ENCODE measurements at places on chromosomes 2 and 18.

DNA sequence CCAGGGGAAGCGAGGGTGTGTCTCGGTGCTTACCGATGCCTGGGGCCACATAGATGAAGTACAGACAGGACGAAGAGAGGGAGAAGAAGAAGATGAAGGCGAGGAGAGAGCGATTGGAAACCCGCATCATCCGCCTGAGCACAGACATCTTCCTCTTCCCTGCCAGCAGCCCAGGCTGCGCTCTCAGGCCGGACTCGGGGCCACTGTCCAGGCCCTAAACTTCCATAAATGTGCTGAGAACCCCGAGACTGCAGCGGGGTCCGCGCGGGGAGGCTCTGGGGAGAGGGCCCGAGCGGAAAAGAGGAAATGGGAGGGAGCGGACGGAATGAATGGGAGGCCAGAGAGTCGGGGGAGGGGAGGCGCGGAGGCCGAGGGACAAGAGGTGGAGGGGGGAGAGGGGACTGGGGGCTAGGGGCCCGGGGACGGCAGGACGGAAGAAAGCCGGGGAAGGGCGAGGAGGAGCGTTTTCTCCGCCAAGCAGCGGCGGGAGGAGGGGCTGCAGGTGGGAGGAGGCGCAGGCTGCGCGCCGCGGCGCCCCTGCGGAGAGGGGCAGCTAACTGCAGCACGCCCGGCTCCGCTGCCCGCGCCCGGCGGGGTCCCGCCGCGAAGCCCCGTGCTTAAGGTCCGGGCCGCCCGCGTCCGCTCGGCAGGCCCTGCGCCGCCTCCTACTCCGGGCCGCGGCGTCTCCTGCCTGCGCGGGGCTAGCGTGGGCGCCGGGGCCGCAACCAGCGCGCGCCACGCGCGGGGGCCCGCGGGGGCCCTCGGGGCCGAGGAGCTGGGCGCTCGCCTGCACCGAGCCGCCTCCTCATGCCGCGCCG, at the start of gene B4GALT6:
B4GALT6 (minus strand) TSS at position 303 of the 818 bp plus-strand sequence; CDS start at position 148, 155 bp downstream.
- DNase-seq, result peak; percentile 58

DNA sequence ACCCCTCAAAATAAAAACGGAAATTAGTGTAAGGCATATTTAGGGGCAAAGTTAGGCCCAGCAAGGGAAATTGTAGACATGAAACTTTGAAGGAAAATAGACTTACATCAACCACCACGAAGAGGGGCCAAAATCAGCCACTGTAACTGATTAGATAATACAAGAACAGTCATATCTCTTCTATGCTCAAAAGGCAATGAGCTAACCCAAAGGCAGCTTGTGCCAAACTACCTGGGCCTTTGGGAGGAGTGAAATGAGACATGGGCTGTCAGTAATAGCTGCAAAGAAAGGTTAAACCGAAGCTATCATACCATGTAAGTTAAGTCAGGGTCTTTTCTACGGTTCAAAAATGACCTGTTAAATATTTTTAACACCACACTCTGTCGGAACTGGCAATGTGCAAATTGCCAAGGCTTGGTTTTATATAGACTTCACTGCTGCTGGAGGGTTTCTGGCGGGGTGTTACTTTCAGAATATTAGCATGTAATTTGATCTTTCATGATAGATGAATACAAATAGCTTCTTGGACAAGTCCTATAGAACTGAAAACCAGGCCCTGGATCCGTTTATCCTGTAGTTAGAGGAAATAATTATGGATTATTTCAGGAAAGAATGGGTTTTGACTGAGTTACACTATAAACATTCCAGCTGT, 69.6 kb downstream of the ACVR1 start:
- DNase-seq, result no peak

GRCh38 chr18:24200494-24201290, 61.8 kb downstream of the CABYR start:
- no peak for DNase-seq

DNA sequence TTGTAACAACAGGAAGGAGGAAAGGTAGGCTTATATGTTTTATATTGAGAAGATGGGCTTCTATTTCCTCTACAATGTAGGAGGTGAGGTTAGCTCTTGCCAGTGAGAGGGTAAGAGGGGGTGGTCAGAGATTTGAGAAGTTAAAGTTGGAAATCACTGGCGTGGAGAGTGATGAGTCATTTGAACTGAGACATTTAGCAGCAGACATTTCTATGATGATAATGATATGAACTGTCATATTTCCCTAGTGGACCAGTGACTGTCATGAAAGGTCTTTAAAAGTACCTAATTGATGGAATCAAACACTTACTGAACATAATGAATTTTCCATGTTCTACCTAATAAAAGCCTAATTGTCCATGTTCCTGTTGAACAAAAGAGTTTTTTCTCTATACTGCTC, 126.1 kb downstream of the FAM161A start:
- DNase-seq, result no peak

GRCh38 chr2:194223218-194223617, 1433.8 kb upstream of the SLC39A10 start:
- DNase-seq, result no peak

- no peak for DNase-seq
Measured at GRCh38 chr18:2907550-2908135, 60.8 kb downstream of the EMILIN2 start.

DNA sequence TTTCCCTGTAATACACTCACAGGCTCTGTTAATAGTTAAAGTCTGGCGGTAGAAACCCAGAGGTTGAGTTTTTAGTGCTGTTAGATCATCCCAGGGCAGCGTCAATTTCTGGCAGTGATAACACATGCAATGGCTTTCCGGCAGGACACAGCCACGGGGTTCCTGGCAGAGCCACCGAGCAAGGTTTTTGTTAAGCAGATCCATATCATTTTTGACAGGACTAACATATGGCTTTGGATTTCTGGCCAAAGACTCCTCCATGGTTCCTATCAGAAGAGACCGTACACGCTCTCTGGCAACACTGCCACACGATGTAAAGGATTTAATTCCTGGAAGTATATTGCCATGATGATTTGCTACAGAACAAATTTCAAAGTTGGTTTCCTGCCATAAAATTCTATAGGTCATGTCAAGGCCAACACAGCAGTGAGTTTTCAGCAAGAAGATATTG, 854.3 kb downstream of the LRRTM4 start:
- DNase-seq, result peak; percentile 67

DNA sequence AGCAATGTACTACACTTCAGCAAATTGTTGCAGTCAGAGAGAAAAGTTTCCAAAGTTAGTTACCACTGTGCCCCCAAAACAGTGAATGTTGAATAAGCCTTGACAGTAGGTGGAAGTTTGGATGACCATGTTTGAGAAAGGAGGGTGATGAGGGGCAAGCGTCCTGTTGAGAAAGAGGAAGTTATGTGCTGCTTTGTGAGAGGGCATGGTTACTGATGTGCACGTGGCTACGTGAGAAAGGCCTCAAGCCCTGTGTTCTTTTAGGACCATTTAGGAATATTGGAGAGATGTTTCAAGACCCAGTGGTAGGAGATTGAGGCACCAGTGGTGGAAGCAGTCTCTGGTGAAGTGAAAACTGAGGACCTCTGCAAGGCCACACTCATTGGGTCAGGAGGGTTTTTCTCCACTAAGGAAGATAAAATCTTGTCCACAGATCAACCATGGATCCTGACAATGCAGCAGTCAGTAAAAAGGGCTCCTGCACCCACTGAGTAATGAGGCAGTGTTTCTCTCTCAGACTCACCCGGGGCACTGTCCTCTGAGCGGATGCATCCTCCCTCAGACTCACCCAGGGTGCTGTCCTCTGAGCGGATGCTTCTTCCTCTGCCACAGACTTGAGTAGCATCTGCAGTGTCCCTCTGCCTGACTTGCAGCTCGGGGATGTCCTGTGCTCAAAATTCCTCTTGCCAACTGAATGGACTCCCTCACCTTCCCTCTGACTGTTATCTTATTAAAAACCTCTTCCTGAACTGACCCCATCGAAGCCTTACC, 34.7 kb upstream of the ACTR3 start:
- no peak for DNase-seq

GRCh38 chr18:31716362-31716761, 32.0 kb upstream of the B4GALT6 start:
- no peak for DNase-seq

DNA sequence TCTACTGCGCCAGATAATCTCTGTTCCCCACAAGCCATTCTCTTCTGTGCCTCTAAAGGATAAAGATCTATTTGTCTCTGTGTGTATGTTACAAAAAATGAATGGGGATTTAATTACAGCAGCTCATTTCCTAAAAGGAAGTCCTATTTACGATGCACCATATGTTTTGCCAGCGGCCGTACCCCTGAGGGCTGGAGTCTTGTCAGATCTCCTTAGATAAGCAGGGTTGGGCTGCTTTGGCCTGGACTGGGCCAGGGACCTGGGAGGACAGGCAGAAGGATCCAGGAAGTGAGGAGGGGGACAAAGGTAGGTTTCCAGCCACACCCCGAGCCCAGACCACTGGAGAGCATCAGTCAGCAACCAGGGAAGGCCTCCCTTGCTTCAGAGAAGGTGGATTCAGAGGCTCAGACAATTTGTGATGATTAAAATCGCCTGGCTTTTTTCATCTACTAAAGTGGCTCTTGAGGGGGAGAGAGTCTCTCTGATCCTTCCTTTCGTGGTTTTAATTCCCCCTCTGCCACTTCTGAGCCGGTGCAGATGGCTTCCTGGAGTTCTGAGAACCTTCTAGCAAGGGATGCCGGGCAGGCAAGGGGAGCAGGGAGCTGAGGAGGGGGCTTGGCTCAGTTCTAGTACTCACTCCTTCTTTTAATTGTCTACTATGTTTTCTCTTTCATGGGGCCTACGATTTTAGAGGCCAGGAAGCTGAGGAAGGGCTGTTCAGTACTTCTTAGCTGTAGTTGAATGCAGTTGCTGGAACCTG, 42.1 kb downstream of the MYCN start:
- DNase-seq, result no peak

GRCh38 chr2:95525294-95526035, 40.9 kb upstream of the TRIM43B start:
- DNase-seq, result peak; percentile 9

- no peak for DNase-seq
Measured at GRCh38 chr18:73503326-73503725, 635.5 kb upstream of the NETO1 start.

GRCh38 chr2:223366566-223366965, 235.6 kb downstream of the SCG2 start:
- DNase-seq, result no peak

DNA sequence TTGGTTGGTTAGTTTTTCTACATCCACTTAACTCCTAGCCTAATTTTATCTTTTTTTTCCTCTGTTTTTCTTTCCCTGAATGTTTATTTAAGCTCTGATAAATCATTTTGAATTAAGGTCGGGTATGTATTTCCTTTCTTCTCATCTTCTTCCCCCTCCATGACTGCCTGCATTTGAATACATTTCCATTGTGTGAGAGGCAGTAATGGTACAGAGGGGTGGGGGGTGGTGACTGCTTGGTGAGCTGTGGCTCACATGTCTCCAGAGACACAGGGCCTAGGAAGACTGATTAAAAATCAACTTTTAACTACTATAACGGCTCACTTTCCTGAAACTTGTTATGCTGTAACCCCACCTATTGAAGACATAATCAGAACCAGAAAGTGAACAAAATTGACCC, 58.0 kb downstream of the NEDD4L start:
- DNase-seq, result no peak

- DNase-seq, result no peak
Measured at GRCh38 chr2:138183705-138184104, 219.4 kb downstream of the HNMT start.

GRCh38 chr2:142599504-142599903, 278.0 kb upstream of the KYNU start:
- no peak for DNase-seq

DNA sequence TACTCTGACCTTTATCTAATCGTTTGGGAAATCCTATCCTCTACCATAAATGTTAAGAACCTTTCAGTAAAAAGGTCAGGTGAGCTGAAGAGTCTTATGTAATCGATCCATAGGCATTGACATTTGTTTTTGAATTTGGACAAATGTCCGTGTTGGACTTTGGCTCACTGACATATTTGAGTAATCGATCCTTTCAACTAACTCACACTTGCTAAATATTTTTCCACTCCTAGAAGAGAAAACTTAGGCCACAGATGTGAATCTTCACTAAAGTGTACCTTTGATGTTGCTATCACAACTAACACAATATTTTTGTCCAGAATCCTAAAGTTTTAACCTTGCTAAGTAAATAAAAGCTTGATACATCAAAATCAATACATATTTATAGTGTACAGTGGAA, 89.5 kb downstream of the CCDC102B start:
- no peak for DNase-seq

GRCh38 chr18:59015531-59016152, 124.0 kb upstream of the SEC11C start:
- DNase-seq, result no peak

DNA sequence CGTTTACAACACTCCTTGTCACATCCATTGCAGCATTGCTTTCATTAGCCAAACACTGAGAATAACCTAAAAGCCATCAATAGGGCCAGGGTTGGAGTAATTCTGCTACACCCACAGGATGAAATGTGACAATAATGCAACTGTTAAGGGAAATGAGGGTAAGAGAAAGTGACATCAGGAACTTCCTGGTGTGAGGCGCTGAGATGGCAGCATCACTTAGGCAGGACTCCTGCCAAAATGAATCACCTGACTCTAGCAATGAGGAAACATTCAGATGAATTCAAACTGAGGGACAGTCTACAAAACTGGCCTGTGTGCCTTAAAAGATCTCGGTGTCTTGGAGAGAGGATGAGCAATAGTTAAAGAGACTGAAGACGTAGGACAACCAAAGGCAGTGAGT, 115.6 kb upstream of the AGAP1 start:
- no peak for DNase-seq

DNA sequence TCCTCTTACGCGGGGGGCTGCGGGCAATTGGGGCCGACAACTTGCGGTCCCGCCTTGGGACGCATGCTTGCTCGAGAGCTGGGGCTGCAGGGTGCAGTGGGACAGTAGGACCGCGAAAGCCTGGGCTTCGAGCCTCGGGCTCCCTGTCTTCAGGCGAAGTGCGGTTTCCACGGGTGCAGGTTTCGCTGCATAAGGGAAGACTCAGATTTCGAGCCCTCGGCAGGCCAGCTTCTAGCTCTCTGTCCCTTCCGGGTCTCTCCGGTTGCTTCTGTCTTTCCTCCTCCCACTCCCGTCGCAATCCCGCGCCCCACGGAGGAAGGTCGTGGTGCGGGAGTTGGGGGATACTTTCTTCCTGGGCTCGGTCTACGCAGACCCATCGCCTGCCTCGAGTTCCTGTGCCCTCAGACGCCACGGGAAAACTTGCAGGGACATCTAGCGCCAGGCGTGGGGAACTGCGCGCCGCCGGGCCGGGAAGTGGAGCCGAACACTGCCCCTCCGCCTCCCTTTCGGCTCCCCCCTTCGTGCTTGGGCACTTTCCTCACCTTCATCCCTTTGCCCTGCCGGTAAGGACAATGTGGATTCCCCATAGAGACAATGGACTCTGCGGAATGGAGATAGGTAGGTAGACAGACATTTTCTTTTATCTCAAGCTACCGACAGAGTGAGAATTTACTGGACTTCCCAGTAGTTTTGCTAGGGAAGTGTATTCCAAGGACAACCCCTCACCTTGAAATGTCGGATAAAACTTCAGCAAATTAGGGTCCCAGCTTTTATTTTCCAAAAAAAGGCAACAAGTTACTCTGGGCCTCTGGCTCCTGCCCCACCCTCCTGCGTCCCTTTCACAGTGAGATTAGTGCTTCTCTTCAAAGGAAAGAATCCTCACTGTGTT, 4.2 kb upstream of the HOXD13 start:
- no peak for DNase-seq
